CD4-positive, alpha-beta memory T cell (primary cell): ENCODE measurements at places on chromosomes 6 and 20. TPM values are rescaled to one million over a fixed set of nuclear protein-coding genes. Genes with fewer than 3 reads are reported as not detected.

GRCh38 chr6:167230288-167230687, 60.8 kb upstream of the UNC93A start:
- DNase-seq, result no peak

DNA sequence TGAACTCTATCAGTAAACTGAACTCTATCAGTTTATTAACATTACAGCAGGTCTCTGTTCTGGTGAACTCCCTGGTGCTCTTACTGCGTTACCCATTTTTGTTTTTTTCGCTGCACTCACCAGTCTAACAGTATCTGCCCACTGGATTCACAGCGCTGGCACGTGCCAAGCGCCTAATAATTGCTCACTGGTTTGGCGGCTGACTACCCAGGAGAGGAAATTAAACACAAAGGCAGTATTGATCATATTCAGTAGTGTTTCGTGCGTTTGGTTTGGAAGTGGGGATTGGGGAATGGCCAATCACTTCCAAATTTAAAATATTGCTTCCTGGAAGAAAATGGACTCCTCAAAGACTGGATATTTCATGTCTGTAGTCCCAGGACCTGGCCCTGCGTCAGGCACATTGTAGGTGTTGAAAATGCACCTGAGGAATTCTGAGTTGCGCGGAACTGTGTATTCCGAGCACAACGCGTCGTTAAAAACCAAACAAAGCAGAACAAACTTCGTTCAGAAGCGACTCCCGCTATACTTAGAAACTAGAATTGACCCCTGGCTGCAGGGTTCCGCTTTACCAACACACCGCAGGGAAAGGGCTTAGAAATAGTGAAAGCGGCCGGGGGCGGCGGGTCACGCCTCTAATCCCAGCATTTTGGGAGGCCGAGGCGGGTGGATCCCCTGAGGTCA, 1.1 kb upstream of the RPS12 start:
- peak; percentile 67 for DNase-seq

DNA sequence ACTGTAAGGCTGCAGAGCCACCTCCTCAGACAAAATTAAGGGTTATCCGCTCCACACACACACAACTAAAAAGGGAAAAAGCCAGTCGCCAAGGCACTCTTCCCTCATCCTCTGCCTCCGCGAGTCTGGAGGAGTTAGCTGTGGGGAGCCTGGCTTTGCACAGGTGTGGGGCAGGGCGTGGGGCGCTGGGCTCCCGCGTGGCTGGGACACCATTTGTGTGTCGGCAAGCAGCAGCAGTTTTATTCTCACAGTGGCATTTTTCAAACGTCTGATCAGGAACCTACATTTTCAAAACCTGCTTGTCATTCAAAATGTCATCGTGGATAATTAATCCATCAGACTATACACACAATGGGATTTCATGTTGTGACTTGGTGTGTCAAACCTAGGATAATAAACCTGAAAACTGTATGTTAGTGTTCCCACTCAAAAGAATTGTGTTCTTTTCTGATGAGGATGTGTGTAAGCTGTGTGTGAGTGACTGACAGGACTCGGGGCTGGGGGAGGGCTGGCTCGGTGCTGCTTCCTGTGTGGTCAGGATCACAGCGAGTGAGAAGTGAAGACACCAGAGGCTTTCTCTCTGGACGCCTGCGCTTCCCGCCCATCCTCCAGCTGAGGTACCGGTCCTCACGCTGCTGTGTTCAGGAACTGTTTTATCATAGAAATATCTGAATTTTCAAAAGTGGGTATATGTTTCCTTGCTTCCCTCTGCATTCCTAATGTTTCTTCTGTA, 83.1 kb downstream of the IRF4 start:
- peak; percentile 72 for DNase-seq

DNA sequence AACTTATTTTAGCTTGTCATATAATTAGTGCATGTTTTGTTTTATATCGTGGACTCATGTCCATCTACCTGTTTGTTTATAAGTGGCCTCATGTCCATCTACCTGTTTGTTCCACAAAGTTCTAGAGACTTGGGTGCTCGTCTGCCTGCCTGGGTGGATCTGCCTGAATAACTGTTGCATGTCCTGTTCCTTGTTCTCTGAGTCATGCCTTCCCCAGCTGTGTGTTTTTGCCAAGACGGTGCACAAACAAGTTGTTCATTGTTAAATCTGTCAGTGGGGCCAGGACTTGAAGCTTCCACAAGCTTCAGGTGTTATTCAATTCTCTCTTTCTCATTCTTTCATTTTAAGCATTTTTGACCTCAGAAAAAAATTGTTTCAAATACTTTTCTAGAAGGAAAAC, 358.0 kb upstream of the CITED2 start:
- no peak for DNase-seq

- DNase-seq, result no peak
These were observed 48.5 kb upstream of the OLIG3 start for GRCh38 chr6:137542713-137543112.

DNA sequence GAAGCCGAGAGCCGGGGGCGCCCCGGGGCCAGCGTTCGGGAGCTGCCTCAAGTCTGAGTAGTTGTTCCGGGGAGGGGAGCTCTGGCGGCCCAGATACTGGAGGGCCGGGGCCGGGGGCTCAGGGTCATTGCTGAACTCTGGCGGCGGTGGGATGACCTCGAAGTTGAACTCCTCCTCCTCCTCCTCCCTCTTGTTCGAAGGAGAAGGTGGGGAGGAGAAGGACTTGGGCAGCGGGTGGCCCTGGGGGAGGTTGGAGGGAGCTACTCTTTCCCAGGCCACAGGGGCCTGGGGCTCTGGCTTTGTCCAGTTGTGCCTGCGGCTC, 37.7 kb downstream of the C6orf132 start:
- DNase-seq, result no peak

- no peak for DNase-seq
These were observed 816.9 kb downstream of the DHX35 start for GRCh38 chr20:39778847-39779604.

DNA sequence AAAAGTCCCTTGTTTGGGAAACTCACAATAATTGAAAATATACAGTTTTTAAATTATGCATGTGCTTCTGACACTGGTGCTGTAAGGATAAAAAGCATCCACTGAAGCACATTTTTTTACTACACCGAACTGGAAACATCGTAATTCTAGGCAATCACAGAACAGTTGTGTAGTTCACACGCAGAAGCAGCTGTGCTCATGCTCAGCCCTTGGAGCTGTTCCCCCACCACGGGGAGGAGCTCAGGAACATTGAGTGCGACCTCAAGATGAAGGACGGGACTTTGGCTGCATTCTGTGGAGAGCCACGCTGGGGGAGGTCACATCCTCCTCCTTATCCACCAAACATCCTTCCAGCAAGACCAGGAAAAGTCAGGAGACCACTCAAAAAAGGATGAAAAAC, 466.3 kb upstream of the CDH4 start:
- DNase-seq, result no peak

DNA sequence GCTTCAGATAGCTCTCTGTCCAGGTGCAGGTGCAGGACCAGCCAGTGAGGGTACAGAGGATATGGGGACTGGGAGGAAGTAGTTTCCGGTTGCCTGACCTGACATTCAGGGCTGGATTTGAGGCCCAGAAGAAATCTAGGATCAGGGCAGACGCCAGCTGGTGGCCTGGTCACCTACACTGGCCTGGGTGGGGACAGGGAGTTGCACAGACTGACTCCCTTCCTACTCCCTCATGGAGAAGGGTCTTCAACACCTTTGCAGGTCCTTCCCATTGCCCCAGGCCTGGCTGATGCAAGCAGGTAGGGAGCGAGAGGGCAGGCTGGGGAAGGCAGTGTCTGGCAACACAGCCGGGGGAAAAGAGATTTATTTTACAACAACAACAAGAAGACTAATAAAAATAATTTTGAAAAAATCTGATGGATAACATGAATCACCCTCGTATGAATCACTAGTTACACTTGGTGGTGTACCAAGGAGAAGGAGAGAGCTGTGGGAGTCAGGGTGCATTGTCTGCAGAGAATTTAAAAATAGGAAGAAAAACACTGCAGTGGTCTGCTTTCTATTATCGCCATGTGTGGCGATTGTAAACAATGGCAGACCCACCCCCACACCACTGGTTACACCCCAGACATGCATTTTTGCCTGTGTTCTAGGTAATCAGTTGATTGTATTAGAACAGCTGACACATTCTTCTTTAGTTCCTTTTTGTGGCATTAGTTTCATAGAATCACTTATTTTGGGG, 62.3 kb upstream of the SNX9 start:
- DNase-seq, result no peak

GRCh38 chr6:145547594-145548335, 187.6 kb downstream of the EPM2A start:
- no peak for DNase-seq

GRCh38 chr20:9220874-9221547, 152.1 kb downstream of the PLCB4 start:
- DNase-seq, result no peak

Gene SLC17A9
- total RNA-seq, result 2.4 TPM

Gene HLA-DRB1
- 14.2 TPM for total RNA-seq

Gene ERVFRD-1
- not detected for total RNA-seq

Gene ABHD16B
- total RNA-seq, result not detected
